ENCODE measurements at places on chromosomes 1 and 21.

GRCh38 chr1:154955039-154955717 lies 721 bp downstream of the PBXIP1 start:
- DNase-seq: peak; percentile 81

DNA sequence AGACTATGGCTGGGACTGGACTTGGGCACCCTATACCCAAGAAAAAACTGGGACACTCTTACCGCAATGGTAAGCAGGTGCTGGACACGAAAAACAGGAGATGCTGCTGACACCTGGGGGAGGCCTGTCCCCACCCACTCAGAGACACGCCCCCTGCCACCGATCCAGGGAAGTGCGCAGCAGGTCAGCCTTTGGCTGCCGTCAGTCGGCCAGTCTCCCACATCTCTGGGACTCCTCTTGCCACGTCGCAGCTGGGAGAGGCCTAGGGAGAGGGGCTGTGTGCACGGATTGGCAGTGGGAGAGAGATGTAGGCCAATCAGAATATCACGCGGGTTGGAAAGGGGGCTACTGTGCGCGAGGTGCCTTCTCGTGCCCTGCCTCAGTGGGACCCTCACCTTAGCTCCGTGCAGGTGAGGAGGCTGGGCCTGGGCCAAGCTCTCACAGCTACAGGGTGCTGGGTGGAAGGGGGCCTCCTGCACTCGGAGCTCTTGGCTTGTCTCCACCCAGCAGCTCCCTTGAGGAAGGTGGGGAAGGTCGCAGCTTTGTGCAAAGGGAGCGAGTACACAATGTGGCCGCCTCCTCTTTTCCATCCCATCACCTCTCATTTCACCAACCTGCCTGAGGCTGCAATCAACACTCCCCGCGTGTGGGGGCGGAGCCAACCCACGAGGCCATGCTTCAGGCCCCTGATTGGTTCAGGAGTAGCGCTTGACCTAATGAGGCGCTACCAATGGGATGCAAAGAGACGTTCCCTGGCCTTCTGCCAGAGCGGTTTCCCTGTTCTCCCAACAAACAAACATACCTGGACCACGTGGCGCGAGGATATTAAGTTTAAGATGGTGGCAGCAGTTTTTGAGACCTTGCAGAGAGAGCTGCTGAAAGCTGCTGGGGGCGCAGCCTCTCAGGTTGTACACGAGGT lies 25.7 kb upstream of the LDLRAP1 start:
- DNase-seq: no peak

DNA sequence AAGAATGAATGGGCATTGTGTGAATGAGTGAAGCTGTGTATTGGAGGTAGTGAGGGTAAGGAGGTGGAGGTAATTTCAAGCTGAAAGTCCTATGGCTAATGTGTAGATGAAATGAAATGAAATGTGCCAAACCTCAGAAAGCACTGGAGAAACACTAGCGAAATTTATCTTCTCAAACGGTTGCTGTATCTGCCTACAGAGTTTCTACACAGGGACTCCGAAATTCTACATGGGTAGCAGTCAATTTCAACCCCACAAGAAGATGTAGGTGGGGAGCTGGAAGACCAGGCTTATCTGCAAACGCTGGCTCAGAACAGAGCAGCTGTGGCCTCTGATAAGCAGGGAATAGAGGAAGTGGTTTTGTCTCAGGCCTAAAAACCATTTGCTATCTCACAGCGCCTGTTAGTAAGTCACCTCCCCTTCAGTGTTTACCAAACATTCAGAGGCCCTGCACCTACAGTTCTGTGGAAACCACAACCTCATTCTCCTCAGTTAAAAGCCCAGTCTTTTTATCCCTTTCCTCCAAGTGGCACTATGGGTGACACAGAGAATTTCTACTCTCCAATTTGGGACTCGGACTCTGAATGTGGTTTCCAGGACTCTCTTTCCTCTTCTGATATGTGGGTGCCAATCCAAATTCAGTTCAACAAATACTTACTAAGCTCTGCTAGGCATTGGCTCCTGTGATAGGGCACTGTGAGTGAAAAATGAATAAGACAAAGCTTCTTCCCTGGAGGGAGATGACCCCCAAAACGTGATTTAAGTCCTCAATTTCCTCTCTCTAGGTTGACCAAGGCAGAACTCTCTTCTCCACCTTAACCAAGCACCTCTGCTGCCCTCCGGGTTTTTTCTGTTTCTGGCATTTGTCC lies 17.2 kb upstream of the SLAMF6 start:
- DNase-seq: no peak

GRCh38 chr1:203627851-203628200 lies 1.2 kb downstream of the ATP2B4 start:
- DNase-seq: peak; percentile 50

DNA sequence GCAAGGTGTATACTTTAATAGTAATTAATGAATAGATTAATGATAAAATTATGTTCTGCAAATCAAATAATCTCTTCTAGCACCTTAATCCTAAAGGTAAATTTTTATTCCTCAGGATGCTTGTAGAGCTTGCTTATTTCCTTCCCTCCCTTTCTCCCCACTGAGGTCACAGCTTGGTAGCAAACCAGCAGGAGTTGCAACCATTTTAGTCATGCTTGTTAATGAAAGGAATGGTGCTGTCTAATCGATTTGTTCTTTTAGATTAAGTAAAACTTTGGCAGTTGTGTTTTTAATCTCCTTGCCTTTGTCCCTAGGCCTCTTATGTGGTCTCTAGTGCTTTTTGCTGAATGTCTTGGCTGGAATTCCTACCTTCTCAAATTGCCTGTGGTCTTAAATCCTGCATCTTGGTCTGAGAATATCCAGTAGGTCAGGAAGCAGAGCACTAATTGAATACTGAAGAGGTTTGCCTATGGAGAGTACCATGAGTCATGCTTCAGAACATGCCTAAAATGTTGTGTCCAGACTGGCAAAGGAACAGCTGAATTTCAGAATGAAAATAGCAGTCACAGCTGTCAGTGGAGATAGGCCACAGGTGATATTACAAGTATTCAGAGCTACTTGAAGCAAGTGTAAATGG lies 36.3 kb upstream of the RWDD3 start:
- peak; percentile 14 for DNase-seq

GRCh38 chr1:187465441-187465840 lies 636.7 kb downstream of the PLA2G4A start:
- no peak for DNase-seq

GRCh38 chr21:45839274-45839673 lies 142.3 kb upstream of the COL6A1 start:
- DNase-seq: no peak
